Dorsolateral prefrontal cortex (tissue), 122 donors: ENCODE measurements at places on chromosomes 11 and 22.

DNA sequence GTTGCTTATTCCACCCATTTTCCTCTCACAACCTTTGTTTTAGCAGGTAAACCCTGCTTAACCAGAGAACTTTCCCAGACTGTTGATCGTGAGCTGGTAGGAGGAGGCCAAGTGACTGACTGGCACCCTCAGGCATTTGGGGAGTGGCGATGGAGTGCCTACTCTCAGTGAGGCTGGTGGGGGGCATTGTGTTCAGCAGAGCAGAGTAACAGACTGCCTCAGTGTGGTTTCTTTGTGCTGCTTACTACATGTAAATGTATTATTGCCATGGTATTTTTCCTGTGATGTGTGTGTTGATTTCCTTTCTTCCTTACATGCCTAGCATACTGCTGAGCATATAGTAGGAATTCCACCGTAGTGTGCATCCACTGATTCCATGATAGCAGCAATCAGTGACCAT lies 2.6 kb downstream of the MARK2 start:
- peak; percentile 41 for DNase-seq

DNA sequence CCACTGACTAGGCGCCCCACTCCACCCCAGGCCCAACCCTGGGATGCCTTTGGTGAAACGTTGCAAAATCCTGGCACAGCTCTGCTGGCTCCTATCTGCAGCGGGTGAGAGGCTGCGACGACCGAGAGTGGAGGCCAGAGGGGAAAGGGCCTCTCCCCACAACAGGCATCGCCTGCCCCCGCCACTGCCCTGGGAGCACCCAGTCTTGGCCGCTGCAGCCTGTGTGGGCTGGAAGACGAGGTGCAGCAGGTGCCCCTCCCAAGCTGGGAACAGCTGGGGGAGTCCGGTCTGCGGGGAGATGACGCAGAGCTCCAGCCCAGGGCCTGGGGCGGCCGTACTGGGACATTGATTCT lies 4.2 kb upstream of the PIM3 start:
- DNase-seq: no peak

DNA sequence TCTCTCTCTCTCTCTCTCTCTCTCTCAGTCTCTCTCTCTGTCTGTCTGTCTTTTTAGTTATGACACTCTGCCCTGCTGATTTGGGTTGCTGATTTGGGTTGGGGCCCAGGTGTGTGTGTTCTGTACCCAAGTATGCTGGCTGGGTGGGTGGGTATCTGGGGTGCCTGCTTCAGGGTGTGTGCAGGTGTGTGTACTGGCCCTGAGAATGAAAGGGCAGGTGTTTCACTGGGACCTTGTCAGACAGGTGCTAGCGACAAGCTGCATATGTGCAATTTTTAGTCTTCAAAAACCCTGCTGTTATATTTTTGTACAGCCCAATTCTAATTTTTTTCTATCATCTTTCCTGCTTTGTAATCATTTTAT lies 943 bp downstream of the CSF2RB start:
- no peak for DNase-seq

- DNase-seq: no peak
Observed at GRCh38 chr11:94732617-94733281, 35.4 kb upstream of the AMOTL1 start.

DNA sequence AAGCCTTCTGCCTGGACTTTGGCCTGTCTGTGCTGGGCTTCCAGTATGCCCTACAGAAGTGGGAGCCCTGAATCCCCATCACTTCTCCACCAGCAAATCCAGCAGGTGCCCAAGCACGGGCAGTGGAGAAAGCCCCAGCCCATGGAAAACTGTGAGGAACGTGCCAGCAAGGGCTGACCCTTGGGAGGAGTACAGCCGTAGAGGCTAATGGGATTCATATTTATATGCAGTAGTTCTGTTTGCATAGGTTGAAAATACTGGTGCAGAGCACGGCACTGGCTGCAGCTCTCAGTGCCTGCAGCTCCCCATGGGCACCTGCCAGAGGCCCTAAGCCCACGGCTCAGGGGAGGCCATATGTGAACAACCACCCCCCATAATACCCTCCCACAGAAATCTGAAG lies 10.1 kb downstream of the NAGA start:
- no peak for DNase-seq
